ENCODE measurements at places on chromosomes 7 and 10.

GRCh38 chr7:17307000-17307399 lies 8.5 kb downstream of the AHR start:
- DNase-seq, result no peak

- no peak for DNase-seq
These were observed 2.5 kb upstream of the WDR91 start for GRCh38 chr7:135213831-135214230.

- peak; percentile 62 for DNase-seq
These were observed 4.1 kb downstream of the IMPDH1 start for GRCh38 chr7:128405471-128406313.

GRCh38 chr7:110759069-110759468 lies 331.9 kb upstream of the LRRN3 start:
- DNase-seq, result no peak

GRCh38 chr7:153939177-153939576 lies 113.0 kb upstream of the DPP6 start:
- DNase-seq, result no peak

GRCh38 chr7:128928159-128928813 lies 9.4 kb upstream of the IRF5 start:
- no peak for DNase-seq

- DNase-seq, result no peak
These were observed 54.7 kb upstream of the LSM8 start for GRCh38 chr7:118129041-118129795.

GRCh38 chr7:23335621-23336020 lies 36.5 kb downstream of the MALSU1 start:
- DNase-seq, result no peak

DNA sequence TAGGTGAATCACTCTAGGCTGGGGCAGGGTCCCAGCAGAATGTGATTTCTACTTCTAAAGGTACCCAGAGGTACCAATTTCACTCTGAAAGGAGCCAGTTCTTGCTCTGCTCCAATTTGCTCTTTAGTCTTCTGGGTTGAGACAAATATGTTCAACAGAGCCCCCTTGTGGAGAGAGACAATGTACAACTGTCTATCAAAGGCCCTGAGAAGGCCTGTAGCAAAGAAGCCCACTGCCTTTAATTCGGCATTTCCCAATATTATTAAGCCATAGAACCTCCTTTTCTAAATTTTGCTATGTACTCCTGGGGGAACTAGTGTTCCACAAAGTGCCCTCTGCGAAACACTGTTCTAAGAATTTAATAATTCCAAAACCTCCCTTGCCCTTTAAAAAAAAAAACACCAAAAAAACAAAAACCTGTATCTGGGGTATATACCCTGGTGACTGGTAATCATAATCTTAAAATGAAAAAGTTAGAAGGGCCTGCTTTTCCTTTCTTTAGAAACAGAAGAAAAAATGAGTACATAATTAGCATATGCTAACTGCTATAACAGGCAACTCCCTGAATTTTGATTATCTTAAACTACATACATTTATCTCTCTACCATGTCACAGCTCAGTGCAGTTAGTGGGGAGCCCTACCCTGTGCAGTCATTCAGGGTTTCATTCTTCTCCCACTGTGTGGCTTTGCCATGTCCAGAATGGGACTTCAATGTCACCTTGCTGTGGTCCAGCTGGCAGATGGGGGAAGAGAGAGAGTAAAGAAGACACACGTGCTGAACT lies 160.9 kb upstream of the BMPER start:
- no peak for DNase-seq

DNA sequence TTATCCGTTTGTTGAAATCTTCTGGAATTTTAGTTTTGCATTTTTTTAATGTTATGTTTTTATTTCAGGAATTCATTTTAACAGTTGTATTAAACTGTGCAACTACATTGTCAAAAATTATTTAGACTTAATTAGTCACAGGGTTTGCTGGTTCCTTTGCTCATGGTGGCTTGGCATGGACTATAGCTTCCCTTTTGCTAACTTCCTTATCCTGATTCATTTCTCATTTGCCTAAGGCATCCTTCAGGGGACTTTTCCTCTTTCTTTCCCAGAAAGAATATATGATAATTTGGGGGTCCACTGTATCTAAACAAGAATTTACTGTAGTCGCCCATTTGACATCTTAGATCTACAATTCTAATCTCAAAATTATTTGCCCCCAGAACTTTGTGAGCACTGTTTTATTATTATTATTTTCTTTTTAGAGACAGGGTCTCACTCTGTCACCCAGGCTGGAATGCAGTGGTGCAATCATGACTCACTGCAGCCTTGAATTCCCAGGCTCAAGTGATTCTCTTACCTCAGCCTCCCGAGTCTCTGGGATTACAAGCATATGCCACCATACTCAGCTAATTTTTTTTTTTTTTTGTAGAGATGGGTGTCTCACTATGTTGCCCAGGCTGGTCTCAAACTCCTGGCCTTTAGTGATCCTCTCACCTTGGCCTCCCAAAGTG lies 13.9 kb downstream of the FIGNL1 start:
- DNase-seq, result no peak

- no peak for DNase-seq
These were observed 27.4 kb upstream of the PSAP start for GRCh38 chr10:71878327-71879034.

DNA sequence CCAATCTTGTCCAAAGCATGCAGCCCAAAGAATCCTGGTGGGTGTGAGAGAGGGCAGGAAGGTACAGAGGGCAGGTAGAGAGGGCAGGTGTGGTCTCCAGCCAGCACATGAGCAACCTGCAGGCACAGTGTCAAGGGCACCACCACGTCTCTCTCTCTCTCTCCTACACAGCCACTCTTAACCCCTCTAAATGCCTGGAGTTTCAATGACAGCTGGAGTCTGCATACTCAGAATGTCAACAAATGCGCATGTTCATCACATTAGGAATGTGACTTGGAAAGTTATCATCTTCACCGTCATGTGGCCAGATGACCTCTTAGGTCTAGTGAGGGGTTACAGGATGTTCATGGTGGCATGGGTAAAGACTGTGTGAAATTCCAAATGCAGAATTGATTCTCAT lies 456.8 kb downstream of the SORCS1 start:
- no peak for DNase-seq

- DNase-seq, result no peak
These were observed 86.4 kb upstream of the TRIL start for GRCh38 chr7:29044554-29044953.

GRCh38 chr10:6102128-6102527 lies 13.3 kb downstream of the RBM17 start:
- no peak for DNase-seq

DNA sequence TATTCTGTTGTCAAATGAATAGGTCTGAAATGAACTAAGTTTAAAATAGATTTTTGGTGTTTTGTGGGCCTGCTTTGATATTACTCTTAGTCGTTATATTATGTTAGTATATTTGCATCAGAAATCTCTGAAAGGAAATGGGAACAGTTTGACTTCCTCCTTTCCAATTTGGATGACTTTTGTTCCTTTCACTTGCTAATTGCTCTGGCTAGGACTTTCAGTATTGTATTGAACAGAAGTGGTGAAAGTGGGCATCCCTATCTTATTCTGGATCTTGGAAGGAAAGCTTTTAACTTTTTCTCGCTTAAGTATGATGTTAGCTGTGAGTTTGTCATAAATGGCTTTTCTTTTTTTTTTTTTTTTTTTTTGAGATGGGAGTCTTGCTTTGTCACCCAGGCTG lies 273.6 kb upstream of the DKK1 start:
- DNase-seq, result no peak

DNA sequence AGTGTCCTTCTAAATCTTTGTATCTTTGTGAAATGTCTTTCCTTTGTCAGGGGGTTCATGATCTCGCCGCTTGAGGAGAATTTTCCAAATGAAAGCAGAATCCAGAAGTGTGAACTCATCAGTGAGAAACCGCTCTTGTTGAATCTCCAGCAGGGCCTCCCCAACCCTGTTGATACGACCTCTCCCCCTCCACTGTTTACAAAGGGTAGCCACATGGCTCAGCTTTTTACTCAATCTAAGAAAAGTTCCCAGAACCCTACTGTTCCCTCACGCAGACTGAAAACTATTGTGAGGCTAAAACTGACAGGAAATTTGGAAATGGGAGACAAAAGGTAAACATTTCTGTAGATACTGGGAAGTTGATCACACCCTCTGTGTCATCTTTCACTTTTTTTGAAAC lies 73.9 kb downstream of the SEMA3C start:
- no peak for DNase-seq

GRCh38 chr7:106111655-106112117 lies 426 bp downstream of the SYPL1 start:
- DNase-seq, result no peak

GRCh38 chr10:43689955-43690771 lies 41.5 kb upstream of the ZNF32 start:
- peak; percentile 92 for DNase-seq

DNA sequence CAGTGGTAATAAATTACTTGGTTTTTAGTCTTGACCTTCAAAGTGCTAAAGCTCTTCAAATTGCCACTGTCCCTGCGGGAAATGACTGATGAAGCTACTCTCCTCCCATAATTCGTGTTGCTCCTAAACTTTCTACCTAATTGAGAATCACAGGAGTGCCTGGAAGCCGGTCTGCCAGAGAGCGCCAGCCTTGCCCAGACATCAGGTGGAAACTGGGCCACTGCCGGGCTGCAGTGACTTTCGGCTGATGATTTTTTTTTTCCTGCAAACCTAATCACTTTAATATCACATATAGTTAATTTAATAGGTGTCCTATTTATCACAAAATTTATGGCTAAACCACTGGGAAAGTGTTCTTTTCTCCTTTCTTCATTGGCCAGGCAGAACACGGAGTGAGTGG lies 59.6 kb upstream of the UBE3C start:
- DNase-seq, result no peak

- no peak for DNase-seq
These were observed 224.6 kb upstream of the ZWINT start for GRCh38 chr10:56585447-56586171.

DNA sequence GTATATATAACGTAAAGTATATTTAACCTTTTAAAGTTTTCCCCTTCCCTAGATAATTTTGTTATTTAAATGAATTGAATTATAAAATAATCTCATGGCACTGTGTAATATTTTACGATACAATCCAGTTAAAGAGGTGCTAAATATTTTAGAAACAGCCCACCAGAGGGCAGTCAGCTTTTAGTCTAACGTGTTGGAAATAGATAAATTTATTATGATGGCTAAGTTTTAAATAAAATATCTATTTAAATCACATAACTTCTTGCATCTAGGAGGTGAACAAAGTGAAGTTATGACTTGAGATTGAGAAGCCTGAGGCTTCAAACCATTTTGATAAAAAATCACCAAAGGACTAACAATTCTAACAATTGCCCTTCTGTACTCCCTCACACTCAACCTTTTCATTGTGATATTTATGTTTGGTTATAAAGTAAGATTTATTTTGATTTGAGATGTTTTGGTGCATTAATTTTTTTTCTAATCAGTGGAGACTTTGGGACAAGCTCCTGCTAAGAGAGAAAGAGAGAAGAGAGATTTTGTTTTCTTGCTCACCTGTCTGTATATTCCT lies 171.5 kb upstream of the SP4 start:
- DNase-seq, result no peak

DNA sequence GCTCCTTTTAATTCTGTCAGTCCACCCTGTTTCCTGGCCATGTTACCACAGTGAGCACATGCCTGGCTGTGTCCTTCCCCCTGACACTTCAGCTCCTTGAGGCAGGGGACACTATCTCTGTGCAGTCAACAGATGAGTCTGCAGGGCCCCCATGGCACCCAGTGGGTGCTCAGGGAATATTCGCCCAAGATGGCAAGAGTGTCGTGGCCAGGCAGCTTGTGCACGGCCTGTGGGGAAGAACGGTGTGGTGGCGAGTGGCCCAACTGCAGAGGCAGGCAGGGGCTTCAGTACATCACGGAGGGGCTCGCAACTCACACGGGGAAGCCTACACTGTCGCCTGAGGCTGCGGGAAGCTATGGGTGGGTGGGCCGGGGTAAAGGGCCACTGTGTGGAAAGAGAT lies 91.1 kb downstream of the TRRAP start:
- DNase-seq, result no peak

DNA sequence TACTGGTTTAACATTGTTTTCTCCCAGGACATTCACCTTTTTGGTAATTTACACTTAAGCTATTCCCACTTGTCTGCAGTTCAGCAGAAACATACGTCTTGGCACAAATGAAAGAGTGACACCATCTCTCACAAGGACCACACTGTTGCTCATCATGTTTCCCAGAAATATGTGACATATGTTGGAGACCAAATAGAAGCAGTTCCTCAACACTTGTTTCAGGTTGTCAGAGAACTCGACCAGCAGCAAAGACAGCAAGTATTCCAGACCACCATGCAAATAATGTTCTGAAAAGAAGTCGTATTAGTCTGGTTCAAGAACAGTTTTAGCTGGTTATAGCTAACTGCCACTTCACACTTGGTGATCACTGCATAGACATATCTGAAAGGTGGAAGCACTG lies 81.3 kb upstream of the KLF6 start:
- no peak for DNase-seq

GRCh38 chr7:106062521-106062931 lies 49.6 kb downstream of the SYPL1 start:
- DNase-seq, result no peak

DNA sequence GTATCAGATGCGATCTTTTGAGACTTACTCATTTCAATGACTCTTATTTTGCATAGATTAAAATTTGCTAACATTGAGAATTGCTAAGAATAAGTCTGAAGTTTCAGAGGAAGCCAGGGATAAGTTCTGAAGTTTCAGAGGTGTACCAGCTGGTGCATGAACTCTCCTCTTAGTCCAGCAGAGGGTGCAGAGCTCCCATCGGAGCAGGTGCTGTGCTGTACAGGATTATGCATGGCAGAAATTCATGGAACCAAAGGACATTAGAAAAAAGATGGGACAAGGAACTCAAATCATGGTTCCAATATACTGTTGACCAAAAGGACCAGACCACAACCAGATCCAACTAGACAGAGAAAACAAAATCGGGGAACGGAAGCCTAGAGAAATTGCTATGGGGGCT lies 41.9 kb downstream of the MGAM2 start:
- DNase-seq, result no peak

- DNase-seq, result peak; percentile 86
These were observed 3.7 kb downstream of the NRP1 start for GRCh38 chr10:33330543-33331378.

DNA sequence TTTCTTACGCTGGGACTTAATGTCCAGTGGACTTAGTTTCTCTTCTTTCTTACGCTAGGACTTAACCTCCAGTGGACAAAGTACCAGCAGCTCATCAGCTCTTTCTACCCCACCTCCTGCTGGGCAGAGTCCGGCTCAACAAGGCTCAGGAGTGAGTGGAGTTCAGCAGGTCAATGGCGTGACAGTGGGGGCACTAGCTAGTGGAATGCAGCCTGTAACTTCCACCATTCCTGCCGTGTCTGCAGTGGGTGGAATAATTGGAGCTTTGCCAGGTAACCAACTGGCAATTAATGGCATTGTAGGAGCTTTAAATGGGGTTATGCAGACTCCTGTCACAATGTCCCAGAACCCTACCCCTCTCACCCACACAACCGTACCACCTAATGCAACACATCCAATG lies 199.7 kb downstream of the MLLT10 start:
- no peak for DNase-seq

DNA sequence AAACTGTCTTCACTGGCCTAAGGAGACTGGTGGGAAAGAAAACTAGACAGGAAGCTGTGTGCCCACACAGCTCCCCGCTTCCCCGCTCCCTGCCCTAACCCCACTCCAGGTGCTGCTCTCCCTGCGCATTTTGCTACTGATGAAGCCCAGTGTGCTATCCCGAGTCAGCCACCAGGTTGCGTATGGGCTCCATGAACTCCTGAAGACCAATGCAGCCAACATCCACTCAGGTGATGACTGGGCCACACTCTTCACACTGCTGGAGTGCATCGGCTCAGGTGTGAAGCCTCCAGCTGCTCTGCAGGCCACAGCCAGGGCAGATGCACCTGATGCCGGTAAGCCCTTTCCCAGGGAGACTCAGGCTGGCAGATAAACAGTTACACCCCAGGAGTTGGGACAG lies 20.3 kb upstream of the NFKB2 start:
- no peak for DNase-seq
